ENCODE measurements at places on chromosomes 11 and 22.

DNA sequence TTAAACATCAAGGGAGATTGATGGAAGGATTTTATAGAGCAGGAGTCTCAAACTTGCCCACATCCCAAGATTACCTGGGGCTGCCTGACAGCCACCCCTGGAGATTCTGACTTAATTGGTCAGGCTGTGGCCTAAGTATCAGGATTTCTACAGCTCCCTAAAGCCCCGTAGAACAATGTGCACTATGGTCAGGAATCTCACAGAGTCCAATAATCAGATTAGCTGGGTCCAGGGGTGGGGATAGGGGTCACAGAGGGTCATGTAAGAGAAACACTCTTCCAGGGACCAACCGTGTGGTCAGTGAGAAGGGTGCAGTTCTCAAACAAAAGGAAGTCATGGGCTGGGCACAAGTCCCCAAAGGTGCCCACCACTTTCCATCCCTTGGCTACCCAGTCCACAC lies 20.5 kb upstream of the FBLN1 start:
- no peak for DNase-seq

GRCh38 chr11:72173291-72173690 lies 18.6 kb upstream of the FOLR1 start:
- DNase-seq, result no peak

DNA sequence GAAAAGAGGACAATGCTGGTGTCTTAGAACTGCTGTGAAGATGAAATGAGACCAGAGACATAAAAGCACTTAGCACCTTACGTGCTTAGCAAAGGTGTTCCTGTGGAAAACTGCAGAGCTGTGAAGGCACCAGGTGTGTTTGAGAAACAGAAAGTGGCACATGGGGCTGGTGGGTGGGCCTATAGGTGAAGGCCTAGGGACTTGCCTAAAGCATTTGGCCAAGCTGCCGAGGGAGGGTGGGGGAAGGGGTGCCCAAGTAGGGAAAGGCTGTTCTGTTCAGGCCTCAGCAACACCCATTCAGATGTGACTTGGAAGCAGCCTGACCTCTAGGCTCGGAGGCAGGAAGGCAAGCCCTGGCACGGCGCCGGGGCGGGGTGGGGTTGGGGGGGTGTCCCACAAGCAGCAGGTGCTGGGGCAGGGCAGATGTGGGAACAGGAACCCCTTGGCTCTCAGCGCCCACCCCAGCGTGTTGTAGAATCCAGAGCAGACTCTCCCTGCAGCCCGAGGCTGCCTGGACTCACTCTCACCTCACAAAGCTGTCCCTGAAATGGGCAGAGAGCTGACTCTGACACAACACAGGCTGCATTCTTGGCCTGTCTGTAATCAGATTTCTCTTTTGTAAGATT lies 366.7 kb upstream of the NARS2 start:
- DNase-seq, result no peak

DNA sequence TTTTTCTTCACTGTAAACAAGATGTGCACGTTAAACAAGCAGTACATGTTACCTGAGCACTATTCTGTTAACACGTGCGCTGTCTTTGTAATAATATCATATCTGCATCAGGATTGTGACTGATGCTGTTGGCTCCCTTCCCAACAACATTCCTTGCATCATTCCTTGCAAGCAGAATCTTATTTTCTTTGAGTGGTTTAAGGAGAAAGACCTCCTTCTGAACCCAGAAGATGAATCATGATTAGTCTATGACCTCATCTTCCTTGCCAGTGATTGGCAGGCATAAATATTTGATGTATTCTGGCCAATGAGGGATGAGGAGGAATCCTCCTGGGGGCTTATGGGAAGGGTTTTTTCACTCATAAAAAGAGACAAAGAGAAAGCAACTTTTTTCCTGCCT lies 46.2 kb downstream of the C11orf71 start:
- peak; percentile 0 for DNase-seq

- DNase-seq, result peak; percentile 31
Observed at GRCh38 chr11:108131993-108132392, 10.6 kb downstream of the ACAT1 start.

- DNase-seq, result no peak
Observed at GRCh38 chr22:49099496-49100124, 728.1 kb downstream of the BRD1 start.

GRCh38 chr11:124672536-124673215 lies 863 bp downstream of the SIAE start:
- DNase-seq, result no peak

DNA sequence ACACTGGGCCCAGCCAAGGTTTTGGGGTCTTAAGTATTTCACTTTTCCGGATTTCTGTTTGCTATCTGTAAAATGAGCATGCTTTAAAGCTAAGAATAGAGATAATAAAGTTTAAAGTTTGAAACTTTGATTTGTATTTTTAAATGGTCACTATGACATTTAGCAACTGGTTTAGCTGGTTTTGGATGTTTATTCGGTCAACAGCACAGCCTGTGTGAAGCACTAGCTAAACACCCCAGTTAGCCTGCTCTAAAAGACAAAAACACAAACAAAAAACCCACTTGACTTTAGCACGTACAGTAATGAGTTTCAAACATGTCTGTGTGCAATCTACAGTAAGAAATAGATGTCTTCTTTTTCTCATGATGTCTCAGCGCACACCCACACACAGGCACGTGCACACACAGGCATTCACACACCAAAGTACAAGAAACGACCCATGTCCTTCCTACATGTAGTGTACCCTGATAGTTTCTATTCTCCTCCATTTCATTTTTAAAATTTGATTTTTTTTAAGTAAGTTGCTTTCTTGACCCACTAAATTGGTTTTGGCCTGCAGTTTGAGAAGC lies 29.4 kb downstream of the SLC1A2 start:
- no peak for DNase-seq

GRCh38 chr11:100738701-100739270 lies 51.7 kb downstream of the ARHGAP42 start:
- DNase-seq, result no peak

GRCh38 chr22:46797355-46797754 lies 34.9 kb downstream of the TBC1D22A start:
- DNase-seq, result no peak

DNA sequence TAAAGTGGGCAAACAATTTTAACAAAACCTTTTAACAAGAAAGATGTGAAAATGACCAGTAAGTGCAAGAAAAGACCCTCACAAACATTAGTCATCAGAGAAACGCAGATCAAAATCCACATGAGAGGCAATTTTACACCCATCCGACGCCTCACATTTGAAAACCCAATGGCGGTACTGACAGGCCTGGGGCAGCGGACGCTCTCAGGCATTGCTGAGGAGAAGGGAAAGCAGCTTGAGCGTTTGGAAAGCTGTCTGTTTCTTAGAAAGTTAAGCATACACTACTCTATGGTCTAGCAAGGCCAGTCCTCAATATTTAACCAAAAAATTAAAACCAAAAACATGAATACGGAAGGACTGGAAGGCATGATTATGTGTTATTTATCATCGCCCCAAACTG lies 2.0 kb upstream of the KRTAP5-8 start:
- no peak for DNase-seq

Measured in SW 1271 (cell line).